ENCODE measurements at places on chromosomes 3 and 15.

DNA sequence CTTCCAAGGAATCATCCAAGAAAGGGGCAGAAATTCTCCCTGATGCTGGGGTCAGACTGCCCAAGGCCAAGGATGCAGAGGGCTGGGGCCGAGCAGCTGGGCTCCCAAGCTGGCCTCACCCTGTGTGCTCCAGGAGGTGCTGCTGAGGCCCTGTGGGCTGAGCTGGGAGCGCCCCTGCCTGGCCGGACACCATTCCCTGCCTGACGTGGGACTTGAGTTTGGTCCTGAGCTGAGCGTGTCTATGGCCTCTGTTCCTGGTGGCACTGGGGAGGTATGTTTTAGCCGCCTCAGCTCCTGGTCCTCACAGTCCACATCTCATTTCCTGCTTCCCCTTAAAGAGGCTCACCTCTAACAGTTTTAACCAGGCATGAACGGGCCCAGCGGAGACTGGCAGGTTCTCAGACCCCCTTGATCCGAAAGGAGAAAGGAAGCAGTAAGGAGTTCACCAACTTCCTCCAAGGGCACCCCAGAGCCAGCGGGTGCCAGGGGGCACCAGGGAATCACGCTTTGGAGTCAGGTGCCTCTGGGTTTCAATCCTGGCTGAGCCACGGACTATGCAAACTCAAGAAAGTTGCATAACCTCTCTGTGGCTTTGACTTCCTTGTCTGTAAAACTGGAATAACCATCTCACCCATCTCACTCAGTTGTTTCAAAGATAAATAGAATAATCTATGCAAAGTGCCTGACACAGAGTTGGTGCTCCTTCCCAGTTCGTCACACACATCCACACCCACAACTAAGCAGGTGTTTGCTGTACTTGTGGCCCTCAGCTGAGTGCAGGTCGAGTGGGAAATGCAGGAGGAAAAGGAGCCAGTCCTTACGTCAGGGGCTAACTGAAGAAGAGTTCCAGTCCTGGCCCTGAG, 48.6 kb downstream of the SLC12A8 start:
- DNase-seq: peak; percentile 57

DNA sequence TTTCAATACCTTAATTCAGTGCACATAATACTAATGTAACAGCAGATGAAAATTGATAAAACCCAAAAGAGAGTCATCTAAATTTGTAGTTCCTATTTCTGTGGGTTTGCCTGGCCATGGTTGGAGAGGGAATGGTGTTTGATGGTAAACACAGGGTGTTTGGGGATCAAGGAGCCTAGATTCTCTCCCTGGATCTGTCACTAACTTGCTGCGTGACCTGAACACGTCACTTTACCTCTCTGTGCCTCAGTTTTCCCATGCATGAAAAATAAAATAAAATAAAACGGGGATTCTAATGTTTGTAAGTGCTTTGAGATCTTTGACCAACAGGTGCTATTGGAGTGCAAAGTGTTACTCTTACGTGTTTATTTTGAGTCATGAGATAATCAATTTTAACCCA, 49.8 kb downstream of the GHSR start:
- DNase-seq: no peak

GRCh38 chr3:15097891-15098290, 1.1 kb downstream of the RBSN start:
- DNase-seq: no peak

- DNase-seq: no peak
Observed at GRCh38 chr3:59839810-59840515, 790.1 kb upstream of the CFAP20DC start.

GRCh38 chr3:56238299-56238698, 230.0 kb downstream of the ERC2 start:
- peak; percentile 12 for DNase-seq

GRCh38 chr3:179973931-179974361, 62.8 kb downstream of the PEX5L start:
- no peak for DNase-seq

GRCh38 chr3:152581951-152582350, 253.0 kb upstream of the P2RY1 start:
- no peak for DNase-seq

GRCh38 chr15:31397851-31398661, 71.4 kb downstream of the KLF13 start:
- DNase-seq: no peak

GRCh38 chr3:183862610-183863009, 22.1 kb downstream of the PARL start:
- no peak for DNase-seq

DNA sequence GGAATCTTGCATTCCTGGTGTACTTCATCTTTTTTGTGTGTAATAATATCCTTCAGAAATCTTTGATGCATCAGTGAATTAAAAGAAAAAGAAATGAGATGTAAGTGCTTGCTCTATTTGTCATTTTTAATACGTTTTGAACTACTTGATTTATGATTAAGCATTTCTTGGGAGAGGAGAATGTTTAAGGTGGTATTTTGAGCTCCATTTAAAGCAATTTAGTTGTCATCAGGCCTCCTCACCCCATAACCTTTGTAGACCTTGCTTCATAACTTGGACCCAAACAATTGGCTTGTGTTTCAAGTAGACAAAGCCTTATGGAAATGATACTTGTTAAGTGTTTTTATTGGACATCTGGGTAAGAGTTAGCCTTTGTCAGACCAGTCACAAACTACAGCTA, 87.1 kb upstream of the VEPH1 start:
- no peak for DNase-seq

- no peak for DNase-seq
Observed at GRCh38 chr3:44337248-44337785, 1.2 kb upstream of the TCAIM start.

- DNase-seq: no peak
Observed at GRCh38 chr3:109413049-109413448, 75.7 kb upstream of the DPPA4 start.

DNA sequence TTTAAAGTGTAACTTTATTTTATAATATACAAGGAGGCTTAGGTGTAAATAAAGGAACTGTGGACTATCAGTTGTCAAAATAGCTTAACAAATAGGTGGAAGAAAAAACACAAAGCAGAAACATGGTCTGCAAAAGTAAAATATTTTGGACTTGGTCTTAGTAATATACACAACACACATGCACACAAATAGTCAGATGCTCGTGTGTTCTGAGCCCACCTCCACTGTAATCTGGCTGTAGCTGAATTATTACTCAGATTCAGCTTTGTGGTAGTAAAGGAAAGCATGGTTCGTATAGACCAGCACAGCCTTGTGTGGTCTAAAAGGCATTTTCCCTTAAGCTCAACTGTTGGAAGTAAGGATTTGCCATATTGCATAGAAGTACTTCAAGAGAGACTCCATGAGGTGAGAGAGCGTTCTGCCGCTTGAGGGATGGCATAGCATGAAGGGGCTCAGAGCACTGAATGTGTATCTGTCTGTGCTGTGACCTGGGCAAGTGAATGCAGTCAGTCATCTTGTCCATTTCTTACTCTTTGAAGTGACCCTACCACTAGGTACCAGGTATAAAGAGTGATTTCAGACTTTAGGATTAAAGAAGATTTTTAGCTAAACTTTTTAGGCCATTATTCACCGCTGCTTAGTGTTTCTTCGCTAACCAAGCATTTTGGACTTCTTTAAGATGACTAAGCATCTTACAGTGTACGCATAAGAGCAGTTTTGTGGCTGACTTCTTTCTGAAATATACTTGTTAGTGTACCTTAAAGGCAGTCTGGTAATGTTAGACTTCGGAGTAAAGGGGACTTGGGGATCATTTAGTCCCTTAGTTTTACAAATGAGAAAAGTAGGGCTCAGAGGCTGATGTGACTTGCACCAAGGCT, 15.2 kb downstream of the TPM1 start:
- DNase-seq: no peak

DNA sequence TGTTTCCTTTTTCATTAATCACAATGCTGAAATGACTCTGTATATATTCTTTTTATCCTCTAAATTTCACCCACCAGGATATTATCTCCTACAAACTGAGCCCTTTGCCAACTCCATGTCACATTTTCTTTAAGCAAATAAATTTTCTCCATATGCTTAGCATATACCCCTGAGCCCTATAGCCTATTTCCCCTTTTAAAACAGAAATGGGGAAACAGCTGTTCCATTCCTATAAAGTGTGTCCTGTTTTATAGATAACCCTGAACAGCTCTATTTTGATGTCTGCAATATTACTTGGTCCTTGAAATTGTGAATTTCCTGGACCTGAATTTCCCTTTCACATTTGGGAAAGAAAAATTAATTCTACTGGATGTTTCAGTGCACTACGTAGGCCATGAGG, 15.6 kb upstream of the FILIP1L start:
- DNase-seq: no peak

DNA sequence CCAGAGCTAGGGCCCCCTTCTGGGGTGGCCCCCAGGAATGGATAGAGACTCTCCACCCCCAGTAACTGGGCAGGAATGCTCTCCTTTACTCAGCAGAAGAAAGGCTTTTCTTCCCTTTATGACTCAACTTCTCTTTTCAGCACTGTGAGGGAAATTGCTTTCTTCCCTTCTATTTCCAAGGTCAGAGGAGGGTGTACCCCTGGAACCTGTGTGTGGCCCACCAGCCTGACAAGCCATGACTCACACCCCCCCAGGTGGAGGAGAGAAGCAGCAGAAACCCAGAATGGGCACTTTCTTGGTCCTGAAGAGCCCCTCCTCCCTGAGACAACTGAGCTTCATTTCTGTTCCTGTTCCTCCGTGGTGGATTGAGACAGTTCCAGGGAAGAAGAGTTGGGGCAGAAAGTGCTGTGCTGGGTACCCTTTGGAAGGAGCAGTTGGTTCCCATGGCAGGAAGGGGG, 2.7 kb upstream of the ANKRD63 start:
- DNase-seq: no peak

DNA sequence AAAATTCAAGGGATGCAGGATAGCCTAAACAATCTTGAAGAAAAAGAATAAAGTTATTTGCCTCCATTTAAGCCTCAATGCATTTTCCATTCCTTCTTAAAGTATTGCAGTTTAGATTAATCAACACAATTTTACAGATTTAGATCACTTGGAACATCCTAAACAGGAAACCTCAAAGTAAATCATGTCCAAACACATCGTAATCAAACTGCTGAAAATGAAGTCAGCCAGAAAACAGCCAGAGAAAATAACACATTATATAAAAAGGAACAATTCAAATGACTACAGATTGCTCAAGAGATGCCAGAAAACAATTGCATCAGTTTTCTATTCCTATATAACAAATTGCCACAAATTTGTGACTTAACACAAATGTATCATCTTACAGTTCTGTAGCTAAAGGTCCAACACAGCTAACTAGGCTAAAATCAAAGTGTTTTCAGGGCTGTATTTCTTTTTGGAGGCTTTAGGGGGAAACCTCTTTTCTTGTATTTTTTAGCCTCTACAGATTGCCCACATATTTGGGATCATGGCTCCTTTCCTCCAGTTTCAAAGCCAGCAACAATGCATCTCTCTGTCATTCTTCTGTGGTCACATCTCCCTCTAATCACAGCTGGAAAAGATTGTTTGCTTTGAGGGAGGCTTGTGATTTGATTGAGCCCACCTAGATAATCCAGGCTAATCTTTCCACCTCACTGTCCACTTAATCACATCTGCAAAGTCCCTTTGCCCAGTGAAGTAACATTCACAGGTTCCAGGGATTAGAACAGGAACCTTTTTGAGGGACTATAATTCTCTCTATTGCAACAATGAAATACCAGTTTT, 543.3 kb upstream of the UBE2E2 start:
- DNase-seq: no peak

GRCh38 chr15:24729760-24730159, 54.2 kb downstream of the NPAP1 start:
- DNase-seq: no peak

DNA sequence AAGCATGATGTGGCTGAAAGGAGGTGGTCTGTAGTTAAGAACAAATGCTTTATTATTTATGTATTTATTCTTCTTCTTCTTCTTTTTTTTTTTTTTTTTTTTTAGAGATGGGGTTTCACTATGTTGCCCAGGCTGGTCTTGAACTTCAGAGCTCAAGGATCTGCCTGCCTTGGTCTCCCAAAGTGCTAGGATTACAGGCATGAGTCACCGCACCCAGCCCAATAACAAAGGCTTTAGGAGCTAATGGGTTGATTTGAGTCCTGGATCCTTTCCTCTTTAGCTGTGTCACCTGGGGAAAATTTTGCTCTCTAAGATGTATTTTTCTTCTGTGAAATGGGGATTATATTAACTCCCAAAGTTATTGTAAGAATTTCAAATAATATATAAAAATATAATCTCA, 168.8 kb downstream of the PEX5L start:
- no peak for DNase-seq

GRCh38 chr3:146536681-146537080, 7.7 kb downstream of the PLSCR1 start:
- DNase-seq: no peak

DNA sequence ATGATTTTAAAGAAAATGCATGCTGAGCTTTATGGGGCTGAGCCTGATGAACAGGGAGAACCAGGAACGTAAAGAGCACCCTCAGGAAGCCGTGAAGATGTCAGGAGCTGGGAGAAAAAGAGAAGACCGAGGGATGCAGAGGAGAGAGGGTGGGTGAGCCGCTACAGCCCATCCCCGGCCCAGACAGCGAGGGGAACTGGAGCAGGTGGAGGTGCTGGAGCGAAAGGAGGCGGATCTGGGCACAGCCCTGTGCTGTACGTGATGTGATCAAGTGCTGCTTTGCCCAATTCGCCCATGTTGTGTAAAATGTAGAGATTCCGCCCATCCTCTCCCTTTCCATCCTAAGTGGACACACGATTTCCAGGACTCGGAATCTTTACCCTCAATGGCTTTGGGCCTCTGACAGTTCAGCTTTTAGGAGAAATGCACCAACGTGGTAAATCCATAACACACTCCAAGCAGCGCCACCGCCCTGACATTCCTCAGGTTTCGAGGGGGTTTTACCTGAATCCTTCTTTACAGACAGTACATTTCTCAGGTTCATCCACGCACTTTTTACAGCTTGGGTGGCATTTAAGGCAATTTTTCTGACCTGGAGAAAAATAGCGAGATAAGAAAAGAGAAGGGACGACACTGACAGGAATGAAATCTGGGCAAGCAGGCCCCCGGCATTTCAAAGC, 27.1 kb upstream of the SNRPA1 start:
- DNase-seq: no peak

GRCh38 chr3:184585545-184585944, 24.0 kb downstream of the EPHB3 start:
- DNase-seq: no peak

DNA sequence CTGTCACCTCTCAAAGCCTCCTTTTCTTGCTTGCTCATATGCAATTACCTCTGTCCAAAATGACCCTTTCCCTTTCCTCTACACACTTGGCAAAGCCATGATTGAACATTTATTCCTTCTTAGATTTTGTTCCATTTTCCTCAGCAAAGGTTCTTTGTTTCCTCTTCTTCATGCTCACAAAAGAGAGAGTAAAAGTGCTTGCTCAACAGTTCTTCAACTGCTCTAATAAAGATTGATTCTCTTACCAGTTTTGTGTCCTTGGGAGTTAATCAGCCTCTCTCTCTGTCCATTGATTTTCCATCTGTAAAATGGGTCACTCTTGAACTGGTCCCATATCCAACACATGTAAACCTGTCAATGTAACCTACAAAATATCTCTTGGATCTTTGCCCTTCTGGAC, 186.4 kb downstream of the WNT5A start:
- no peak for DNase-seq

GRCh38 chr3:23252122-23252521, 49.0 kb downstream of the UBE2E2 start:
- DNase-seq: no peak

- DNase-seq: no peak
Observed at GRCh38 chr3:124851905-124852304, 35.3 kb downstream of the ITGB5 start.
